NT2/D1 (cell line): ENCODE measurements at places on chromosomes 1 and 21.

GRCh38 chr1:199220031-199220430 lies 581.2 kb downstream of the PTPRC start:
- DNase-seq = no peak

- no peak for DNase-seq
These were observed 65.2 kb upstream of the SPAG17 start for GRCh38 chr1:118250232-118250631.

DNA sequence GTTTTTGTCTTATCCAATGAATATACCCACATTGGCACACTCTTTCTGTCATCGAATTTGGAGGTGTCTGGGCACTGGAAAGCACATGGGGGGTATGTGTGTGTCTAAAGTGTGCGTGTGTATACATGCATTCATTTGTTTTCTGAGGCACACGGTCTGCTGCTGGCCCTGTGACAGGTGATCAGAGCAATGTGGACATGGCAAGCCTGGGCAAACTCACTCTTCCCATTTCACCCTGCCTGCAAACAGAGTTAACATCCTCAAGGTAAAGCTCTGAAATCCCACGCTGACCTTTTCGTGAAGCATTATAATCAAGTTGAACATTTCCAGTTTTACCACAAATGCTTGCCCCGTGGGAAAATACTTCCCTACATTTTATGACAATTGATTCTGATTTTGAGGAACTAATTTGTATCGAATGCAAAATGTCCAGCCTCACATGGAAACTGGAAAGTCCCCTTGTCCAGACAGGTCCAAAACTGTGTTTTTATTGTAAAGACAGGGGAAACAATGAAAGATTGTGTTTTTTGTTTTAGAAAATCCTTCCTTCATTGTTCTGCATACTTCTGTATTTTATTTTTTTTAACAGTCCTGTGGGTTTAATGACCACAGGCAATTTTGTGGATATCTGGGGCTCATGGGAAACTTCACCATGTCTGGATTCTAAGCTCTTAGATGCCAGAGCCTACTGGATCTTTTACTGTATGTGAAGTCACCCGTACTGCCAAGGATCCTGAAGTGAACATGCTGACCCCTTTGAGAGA lies 160.9 kb downstream of the PBX1 start:
- no peak for DNase-seq

- no peak for DNase-seq
These were observed 38.6 kb upstream of the SLC35F3 start for GRCh38 chr1:233865902-233866301.

DNA sequence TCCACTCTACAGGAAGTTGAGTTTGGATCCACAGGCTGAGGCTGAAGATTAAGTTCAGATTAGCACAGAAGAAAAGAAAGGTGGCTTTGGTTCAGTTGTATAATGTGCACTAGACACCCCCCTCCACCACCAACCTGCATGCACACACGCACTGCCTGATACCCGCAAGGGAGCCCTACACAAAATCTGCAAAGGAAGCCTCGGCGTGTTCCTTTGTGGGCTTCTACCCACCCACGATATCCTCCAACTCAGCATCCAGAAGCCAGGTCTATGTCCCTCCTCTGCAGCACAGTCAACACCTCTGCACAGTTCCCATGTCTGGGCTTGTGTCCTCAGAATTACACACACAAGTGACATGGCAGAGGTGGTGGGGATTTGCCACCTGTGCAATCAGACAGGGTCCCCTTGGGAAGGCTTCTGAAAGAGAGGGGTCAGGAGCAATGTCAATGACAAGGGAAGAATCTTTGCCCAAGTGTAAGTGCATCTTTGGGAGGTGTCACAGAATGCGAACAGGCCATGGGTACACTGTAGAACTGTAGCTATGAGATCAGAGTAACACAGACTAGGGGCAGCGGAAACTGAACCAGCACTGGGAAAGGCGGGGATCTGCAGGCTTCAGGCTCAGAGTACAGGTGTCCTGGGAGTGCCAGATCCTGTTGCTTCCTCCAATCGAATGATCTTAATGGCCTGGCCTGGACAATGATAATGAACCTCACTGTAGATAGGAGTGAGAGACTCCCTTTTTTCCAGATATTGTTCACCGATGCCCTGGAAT lies 148.6 kb upstream of the ETV3 start:
- DNase-seq = no peak

DNA sequence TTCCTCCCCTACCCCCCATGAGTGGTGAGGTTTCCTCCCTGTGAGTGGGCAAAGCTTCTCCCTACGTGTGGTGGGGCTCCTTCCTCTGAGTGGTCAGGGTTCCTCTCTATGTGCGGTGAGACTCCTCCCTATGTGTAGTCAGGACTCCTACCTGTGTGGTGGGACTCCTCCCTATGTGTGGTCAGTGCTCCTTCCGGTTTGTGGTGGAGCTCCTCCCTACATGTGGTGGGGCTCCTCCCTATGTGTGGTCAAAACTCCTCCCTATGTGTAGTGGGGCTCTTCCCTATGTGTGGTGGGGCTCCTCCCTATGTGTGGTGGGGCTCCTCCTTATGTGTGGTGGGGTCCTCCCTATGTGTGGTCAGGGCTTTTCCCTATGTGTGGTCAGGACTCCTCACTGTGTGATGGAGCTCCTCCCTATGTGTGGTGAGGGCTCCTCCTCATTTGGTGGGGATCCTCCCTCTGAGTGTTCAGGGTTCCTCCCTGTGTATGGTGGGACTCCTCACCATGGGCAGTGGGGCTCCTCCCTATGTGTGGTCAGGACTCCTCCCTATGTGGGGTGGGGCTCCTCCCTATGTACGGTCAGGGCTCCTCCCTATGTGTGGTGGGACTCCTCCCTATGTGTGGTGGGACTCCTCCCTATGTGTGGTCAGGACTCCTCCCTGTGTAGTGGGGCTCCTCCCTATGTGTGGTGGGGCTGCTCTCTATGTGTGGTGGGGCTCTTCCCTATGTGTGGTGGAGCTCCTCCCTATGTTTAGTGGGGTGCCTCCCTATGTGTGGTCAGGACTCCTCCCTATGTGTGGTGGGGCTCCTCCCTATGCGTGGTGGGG lies 29.1 kb downstream of the PRSS38 start:
- no peak for DNase-seq

GRCh38 chr1:234619794-234620247 lies 9.8 kb upstream of the IRF2BP2 start:
- no peak for DNase-seq

- DNase-seq = no peak
These were observed 106.1 kb downstream of the KIF26B start for GRCh38 chr1:245260883-245261282.

DNA sequence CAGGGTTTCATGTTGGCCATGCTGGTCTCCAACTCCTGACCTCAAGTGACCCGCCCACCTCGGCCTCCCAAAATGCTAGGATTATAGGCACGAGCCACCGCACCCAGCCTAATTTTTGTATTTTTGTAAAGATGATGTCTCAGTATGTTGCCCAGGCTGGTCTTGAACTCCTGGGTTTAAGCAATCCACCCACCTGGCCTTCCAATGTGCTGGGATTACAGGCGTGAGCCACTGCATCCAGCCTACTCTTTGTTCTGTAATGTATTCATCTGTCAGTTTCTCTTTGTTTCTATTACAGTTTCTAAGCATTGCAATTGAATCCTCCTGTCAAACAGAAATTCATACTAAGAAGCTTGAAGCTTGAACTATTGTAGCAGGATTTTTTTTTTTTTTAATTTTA lies 54.8 kb upstream of the RCC1 start:
- no peak for DNase-seq

DNA sequence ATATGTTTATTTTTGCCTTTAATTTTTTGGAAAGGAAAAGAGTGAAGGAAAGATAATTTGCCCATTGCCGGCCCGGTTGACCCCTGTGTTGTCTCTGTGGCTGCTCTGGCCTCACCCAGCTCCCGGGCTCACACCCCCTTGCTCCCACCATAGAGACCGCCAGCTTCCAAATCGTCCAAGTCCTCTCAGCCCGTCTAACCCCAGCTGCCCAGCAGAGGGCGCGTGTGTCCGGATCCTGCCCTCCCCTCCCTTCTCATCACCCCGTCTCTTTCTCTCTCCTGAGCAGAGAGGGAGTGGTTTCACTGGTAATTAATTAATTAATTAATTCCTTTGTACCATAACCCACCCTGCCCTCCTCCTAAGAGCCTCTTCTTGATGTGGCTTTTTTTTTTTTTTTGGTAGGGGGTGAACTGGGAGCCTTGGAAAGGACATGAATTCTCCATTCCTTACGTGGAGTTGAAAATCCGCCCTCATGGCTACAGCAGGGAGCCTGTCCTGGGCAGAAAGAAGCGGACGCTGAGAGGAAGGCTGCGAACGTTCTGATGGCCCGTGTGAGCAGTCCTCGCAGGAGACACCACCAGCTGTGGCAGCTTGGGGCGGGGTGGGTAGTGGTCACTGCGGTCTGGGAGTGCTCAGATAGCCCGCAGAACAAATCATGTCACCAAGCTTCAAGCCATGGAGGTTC lies 45.9 kb downstream of the KIAA0040 start:
- peak; percentile 84 for DNase-seq

GRCh38 chr1:57719274-57719673 lies 295.4 kb upstream of the DAB1 start:
- DNase-seq = no peak

DNA sequence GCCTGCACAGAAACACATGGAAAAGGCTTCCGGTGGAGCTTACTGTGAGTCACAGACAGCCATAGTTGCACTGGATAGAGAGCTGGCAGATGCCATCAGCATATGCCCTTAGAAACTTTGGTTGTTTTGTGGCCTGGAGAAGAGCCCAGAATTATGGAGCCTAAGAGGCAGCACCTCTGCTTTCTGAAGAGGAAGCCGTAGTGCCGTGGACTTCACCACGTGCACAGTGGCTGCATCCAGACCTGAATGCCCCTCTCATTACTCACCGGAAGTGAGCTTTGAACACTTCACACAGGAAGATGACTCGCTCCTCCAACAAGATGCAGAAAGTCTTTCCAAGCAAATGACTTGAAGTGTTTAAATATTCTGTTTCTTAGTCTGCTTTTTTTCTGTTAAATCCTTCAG lies 28.4 kb downstream of the JUN start:
- DNase-seq = peak; percentile 22

GRCh38 chr21:44958471-44959191 lies 18.8 kb downstream of the SLX9 start:
- DNase-seq = no peak
